ENCODE measurements at places on chromosomes 5 and 9.

- no peak for DNase-seq
These were observed 158.6 kb downstream of the GHR start for GRCh38 chr5:42581845-42582244.

DNA sequence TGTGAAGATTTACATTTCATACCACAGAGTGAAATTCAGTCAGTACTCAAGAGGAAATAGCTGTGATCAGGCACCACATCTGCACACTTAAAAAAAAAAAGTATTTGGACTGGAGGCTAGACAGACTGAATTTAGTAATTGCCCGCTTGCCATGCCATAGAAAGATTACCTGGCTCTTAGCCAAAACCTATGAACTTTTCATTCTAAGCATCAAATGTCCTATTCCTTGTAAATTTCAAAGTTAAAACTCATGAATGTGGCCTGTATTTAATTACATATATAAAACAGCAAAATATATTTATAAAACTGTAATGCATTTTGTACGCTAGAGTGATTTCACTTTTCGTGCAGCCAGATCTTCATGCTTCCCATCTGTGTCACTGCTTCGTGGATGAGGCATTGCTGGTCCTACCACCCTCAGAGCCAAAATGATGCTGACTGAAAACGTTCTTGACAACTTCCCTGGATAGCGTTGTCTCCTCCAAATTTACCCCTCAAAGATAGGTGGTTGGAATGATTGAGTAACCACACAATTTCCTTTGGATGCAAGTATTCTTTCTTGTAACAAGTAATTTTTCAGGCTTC lies 447.9 kb upstream of the SGCD start:
- no peak for DNase-seq

DNA sequence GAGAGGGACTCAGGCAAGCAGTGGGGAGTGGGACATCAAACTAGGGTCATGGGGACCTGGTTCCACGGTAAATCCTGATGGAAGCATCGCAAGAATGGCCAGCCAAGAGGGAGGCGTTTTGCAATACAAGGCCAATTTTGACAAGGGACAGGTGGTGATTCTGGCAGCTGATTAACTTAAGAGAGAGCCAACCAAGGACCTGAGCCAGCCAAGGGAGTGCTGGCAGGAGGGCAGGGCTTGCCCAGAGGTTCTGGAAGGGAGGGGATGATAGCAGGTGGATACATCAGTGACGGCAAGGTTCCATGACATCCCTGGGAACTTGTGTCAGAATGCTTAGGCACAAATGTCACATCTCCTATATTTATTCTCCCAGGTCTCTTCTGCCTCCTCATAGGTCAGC lies 32.8 kb upstream of the PUM3 start:
- no peak for DNase-seq

- peak; percentile 63 for DNase-seq
These were observed 9.3 kb upstream of the TEX48 start for GRCh38 chr9:114691046-114691955.

DNA sequence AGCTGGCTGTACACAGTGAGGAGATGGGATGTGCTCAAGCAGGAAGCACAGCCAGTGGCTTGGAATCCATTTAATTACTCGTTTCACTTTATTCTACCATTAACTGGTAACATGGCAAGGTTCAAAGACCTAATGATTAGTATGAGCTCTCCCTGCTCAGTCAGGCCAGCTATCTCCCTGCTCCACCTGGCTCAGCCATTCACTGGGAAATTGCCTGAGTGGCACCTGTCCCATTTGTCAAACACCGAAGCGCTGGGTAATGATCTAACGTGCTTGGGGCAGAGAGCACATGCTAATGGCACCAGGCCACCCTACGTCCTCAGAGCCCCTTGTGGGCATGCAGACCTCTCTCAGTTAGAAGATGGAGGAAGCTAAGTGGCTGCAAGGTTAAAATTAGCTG lies 162.2 kb downstream of the TTLL11 start:
- DNase-seq = no peak

DNA sequence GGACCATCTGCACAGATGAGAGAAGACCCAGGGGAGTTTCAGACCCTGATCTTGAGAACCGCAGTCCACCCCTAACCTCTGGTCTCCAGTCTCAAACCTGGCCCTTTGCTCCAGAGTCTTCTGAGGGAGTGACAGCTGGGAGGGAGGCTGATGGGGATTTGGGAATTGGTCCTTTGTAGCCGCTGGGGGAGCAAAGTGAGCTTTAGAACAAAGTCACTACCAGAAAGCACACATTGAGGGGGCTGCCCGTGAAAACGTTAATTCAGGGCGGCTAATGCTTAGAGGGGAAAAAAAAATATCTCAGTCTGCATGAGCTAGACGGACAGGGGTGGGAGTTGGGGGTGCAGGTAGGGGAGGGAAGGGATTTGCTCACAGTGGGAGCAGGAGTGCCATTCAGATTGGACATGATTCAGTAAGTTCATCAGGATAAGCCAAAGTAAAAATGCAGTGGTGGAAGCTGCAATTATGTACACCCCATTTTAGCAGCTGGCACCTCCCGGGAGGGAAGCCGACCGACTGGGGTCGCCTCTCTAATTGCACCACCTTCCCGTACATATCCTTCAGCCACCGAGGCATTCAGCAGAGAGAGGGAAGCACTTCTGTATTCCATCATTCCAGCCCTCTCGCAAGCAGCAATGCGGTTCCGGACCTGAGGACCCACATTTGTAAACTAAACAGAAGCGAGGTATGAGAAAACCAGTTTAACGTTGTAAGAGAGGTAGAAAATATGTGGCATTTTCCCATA lies 123.4 kb upstream of the RETREG1 start:
- no peak for DNase-seq

GRCh38 chr9:72983512-72984225 lies 30.8 kb upstream of the ALDH1A1 start:
- no peak for DNase-seq

DNA sequence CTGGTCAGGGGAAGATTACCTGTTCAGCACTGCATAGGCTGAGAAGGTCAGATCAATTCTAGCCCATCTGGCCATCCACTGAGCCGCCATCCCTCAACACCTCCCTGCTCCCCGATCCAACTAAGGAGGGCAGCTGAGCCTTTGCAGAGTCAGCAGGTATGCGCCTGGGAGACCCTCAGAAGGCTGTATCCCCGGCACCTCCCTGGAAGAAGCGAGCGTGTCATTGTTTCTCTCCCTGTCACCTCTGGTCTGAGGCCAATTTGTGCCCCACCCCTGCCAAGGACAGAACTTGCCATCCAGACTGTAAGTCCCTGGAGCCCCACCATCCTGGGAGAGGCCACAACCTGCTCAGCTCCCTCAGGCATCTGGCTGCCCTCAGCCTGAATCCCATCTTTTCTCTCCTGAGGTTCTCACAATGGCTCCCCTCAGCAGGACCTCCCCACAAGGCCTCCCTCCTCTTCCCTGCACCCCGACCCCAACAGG lies 2.6 kb downstream of the CLTB start:
- DNase-seq = no peak

- DNase-seq = no peak
These were observed 265.1 kb downstream of the PSAT1 start for GRCh38 chr9:78562021-78562420.

- no peak for DNase-seq
These were observed 59.5 kb upstream of the PCSK1 start for GRCh38 chr5:96492459-96493047.

GRCh38 chr9:114910541-114910940 lies 19.9 kb downstream of the TNFSF8 start:
- DNase-seq = no peak

Data from stimulated activated CD8-positive, alpha-beta memory T cell treated with anti-CD3 and anti-CD28 coated beads, Interleukin-7, amount 100 ng/mL, for 4 hours (primary cell).